ENCODE measurements at places on chromosomes 5 and 9. TPM values are rescaled to one million over a fixed set of nuclear protein-coding genes. Genes with fewer than 3 reads are reported as not detected.

The SLC4A9 gene
- total RNA-seq = under 0.01 TPM

The DMRT3 gene
- total RNA-seq = not detected

The MSX2 gene
- total RNA-seq = 3.3 TPM

The SLC36A2 gene
- total RNA-seq = not detected

The RIC1 gene
- total RNA-seq = 46.3 TPM

- no peak for DNase-seq
These were observed 286.4 kb upstream of the DMAC1 start for GRCh38 chr9:8085986-8086385.

- no peak for DNase-seq
These were observed 499.0 kb upstream of the SGCD start for GRCh38 chr5:155827949-155828348.

DNA sequence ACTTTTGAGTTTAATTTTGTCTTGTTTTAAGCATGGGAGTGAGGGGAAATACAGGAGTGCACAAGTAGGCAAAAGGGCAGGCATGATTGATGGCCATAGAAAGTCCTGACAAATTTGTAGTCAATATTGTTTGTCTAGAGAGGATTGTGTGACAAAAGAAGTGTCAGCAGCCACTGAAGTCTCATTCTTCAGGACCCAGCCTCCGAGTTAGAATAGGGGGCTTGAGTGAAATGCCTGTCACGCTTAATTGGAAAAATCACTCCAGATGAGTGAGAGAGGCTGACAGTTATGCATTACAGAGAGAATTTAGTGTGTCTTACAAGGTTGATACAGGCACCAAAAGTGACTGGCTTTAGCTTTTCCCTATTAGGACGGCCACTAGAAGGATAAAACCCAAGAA, 81.9 kb upstream of the RPS23 start:
- no peak for DNase-seq

- DNase-seq = no peak
These were observed 143.0 kb downstream of the ADAMTSL1 start for GRCh38 chr9:18616976-18617375.

GRCh38 chr5:142683116-142683515, 2.8 kb downstream of the FGF1 start:
- DNase-seq = no peak

DNA sequence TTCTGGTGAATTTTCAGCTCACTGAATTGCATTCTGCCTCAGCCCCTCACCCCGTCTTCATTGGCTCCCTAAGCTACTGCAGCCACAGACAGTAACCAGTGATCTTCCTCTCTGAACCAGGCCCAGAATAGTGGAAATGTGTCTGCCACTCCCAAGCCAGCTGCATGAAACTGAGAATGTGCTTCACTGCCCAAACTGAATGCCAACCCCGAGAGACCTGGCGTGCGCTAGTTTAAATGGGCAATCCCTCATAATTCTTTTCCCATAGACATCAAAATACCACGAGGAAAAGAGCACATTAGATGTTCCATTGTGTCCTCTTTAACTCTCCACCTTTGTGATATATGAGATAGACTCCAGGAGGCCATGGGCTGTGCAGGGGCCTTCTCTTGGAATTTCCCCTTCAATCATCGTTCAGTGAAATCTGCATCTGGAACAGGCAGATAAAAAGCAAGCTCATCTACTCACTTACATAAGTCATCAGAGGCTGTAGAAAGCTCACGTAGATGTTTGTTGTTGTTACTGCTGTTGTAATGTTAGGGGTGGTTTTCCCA, 320.2 kb downstream of the NFIB start:
- no peak for DNase-seq

DNA sequence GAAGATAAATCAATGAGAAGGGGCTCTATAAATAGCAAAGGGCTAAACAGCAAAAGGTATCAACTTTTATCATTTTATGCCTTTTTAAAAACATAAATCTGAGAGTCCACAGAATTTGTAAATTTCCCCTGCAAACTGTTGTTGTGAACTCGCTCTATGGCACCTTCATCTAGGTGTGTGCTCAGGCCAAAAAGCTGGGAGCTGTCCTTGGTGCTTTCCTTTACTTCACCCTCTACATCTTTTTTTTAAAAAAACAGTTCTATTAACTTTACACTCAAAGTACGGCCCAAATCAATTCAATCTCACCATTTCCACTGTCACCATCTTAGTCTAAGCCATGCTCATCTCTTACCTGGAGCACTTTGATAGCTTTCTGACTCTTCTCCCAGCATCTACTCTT, 108.2 kb upstream of the GPR151 start:
- DNase-seq = no peak

DNA sequence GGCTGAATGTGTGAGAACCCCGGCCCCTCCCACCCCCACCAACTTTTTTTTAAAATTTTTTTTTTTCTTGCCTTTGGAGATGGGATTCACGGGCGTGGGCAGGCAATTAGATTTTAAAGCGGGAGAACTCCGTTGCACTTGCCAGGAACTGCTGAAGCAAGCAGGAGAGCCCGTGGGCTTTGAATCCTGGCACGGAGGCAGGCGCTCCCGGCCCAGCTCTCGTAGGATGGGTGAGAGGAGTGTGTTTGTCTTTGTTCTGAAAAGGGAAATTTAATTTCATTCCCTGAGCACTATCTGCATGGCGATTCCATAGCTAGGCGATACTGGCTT, 54.3 kb upstream of the BOD1 start:
- no peak for DNase-seq
